ENCODE measurements at places on chromosomes 3 and 15. TPM values are rescaled to one million over a fixed set of nuclear protein-coding genes. Genes with fewer than 3 reads are reported as not detected.

SPINK8 gene
- total RNA-seq: not detected

PRSS50 gene
- 0.35 TPM for total RNA-seq

MEIS2 gene
- total RNA-seq: 59.5 TPM

CKMT1B gene
- total RNA-seq: 1.9 TPM

ISL2 gene
- total RNA-seq: not detected

CCR9 gene
- total RNA-seq: not detected

SLC22A14 gene
- not detected for total RNA-seq

TM4SF1 gene
- not detected for total RNA-seq

PLA1A gene
- total RNA-seq: not detected

NR1I2 gene
- total RNA-seq: 0.26 TPM

SCN11A gene
- 0.63 TPM for total RNA-seq

PATL2 gene
- total RNA-seq: 0.35 TPM

DAZL gene
- total RNA-seq: not detected

TMEM115 gene
- total RNA-seq: 39.2 TPM

CHSY1 gene
- 49.7 TPM for total RNA-seq

CD96 gene
- total RNA-seq: not detected

MUC13 gene
- not detected for total RNA-seq

GPR171 gene
- not detected for total RNA-seq

DET1 gene
- 14.0 TPM for total RNA-seq

SERINC4 gene
- 0.35 TPM for total RNA-seq

MYD88 gene
- 39.8 TPM for total RNA-seq

GNAT1 gene
- total RNA-seq: not detected

LYZL4 gene
- total RNA-seq: not detected

PARP15 gene
- total RNA-seq: not detected

GRK7 gene
- not detected for total RNA-seq

MNS1 gene
- total RNA-seq: 9.6 TPM

ZNF35 gene
- total RNA-seq: 24.5 TPM

STAB1 gene
- 0.16 TPM for total RNA-seq

LRRIQ4 gene
- 0.16 TPM for total RNA-seq

KPNA1 gene
- 86.8 TPM for total RNA-seq

EPHB3 gene
- total RNA-seq: 13.4 TPM

COL6A5 gene
- total RNA-seq: not detected

KBTBD8 gene
- 9.9 TPM for total RNA-seq

ITIH4 gene
- 6.3 TPM for total RNA-seq

COL8A1 gene
- total RNA-seq: 0.14 TPM

IRAK2 gene
- 0.44 TPM for total RNA-seq

CFAP100 gene
- 1.1 TPM for total RNA-seq

GOLGA8G gene
- total RNA-seq: not detected
